Fibroblast of villous mesenchyme (primary cell): ENCODE measurements at places on chromosomes 16 and 17. TPM values are rescaled to one million over a fixed set of nuclear protein-coding genes. Genes with fewer than 3 reads are reported as not detected.

- DNase-seq = peak; percentile 89
Observed at GRCh38 chr16:2003827-2004641, 5.6 kb downstream of the ZNF598 start.

Gene VAT1
- total RNA-seq = 207 and 320 TPM in 2 replicates

GRCh38 chr16:56800355-56800754 lies 64.7 kb upstream of the SLC12A3 start:
- no peak for DNase-seq

DNA sequence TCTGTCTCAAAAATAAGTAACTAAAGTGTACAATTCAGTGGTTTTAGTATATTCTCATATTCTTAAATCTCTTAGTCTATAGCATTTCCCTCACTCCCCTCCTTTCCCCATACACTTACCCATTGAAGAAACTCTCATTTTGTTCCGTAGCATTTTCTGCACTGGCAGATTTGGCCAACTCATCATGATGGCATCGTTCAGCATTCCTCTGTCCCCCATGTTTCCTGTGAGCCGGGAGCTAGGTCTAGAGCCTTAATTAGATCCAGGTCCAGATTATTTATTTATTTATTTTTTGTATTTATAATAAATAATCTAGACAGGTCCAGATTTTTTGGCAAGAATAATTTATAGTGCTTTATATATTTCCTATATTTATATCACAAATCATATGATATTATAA lies 31.0 kb downstream of the HEATR3 start:
- DNase-seq = peak; percentile 13

Gene TMED6
- total RNA-seq = 0.64 TPM in 1 of 2 replicates, not detected in the other
